ENCODE measurements at places on chromosomes 6 and 20.

DNA sequence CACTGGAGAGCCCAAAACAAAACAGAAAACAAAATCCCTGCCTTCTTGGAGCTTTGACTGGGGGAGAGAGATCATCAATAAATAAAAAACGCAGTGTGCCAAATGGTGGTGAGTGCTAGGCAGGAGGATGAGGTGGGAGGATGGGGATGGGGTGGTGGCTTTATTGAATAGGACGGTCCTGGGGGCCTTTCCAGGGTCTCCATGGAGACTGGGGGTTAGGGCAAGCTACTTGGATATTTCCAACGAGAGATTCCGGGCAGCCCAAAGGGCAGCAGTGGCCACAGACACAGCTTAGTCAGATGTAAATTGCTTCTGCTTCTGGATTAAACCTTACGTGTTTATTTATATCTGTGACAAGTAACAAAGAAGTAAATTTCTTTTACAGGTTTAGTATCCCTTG is 700.1 kb downstream of the QKI start:
- no peak for DNase-seq
- H3K4me3 ChIP-seq: no peak overlapping the region
- no peaks in the 10 kb centered on the region for H3K36me3 ChIP-seq
- no peaks in the 10 kb centered on the region for H3K4me1 ChIP-seq
- no peaks in the 10 kb centered on the region for H3K27me3 ChIP-seq
- H3K27ac ChIP-seq: no peak overlapping the region

DNA sequence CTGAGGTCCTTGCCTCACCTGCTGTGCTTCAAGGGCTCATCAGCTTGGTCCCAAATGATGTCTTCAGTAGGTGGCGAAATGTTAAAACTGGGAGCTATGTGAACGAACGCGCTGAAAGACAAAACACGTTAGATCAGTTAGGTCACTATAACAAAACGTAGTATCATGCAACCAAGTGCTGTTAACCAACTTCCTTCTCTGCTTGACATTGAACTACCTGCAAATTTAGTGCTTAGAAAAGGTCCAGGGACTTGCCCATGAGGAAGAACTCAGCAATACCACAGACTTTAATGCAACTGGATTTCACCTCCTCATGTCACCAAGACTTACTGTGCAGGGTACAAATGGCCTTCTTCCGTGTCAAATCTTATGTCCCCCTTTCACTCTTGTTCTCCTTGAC is 24.8 kb downstream of the BACH2 start:
- no peaks in the 10 kb centered on the region for H3K27me3 ChIP-seq
- H3K4me3 ChIP-seq: no peak overlapping the region
- no peak for DNase-seq
- H3K36me3 ChIP-seq: peaks cover 27% of the 10 kb centered on the region

DNA sequence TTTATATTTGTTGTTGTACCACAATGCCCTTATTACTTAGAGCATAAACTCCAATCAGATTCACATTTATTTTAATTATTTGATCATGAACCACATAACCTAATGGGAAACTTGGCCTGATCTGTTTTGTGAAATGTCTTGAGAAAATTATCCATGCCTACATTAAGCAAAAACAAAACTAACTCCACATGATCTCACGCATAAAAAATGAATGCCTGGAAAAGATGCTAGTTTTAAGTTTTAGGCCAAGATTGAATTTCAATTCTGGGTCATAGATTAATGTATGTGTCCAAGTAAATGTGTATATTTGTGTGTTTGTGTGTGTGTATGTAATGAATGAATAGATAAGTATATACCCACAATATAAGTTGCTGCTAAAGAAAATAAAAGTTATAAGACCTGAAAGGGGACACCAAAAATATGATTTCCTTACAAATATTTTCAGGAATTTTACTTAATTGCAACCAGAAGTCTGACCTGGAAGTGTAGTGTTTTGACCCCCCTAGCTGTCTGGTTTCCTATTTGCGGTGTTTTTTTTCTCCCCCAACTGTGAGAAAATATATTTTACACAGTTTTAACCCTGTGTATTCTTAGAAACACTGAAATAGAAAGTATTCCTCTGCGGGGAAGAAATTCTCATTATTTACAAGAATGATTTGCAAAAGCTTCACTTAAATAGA is 97.2 kb downstream of the JAG1 start:
- DNase-seq: no peak
- no peak overlapping the region for H3K27ac ChIP-seq
- no peaks in the 10 kb centered on the region for H3K27me3 ChIP-seq
- no peak overlapping the region for H3K4me3 ChIP-seq
- H3K36me3 ChIP-seq: no peaks in the 10 kb centered on the region
- peaks cover 12% of the 10 kb centered on the region for H3K4me1 ChIP-seq

- H3K27ac ChIP-seq: no peak overlapping the region
- no peak for DNase-seq
- no peaks in the 10 kb centered on the region for H3K36me3 ChIP-seq
- H3K27me3 ChIP-seq: no peaks in the 10 kb centered on the region
Observed at GRCh38 chr6:46808806-46809205, 15.6 kb downstream of the MEP1A start.

- H3K4me3 ChIP-seq: no peak overlapping the region
- no peaks in the 10 kb centered on the region for H3K36me3 ChIP-seq
- H3K4me1 ChIP-seq: no peaks in the 10 kb centered on the region
- no peak overlapping the region for H3K27ac ChIP-seq
- H3K27me3 ChIP-seq: no peaks in the 10 kb centered on the region
Observed at GRCh38 chr6:168355716-168356522, 36.3 kb upstream of the DACT2 start.

- H3K27me3 ChIP-seq: no peaks in the 10 kb centered on the region
- H3K4me3 ChIP-seq: no peak overlapping the region
- no peak for DNase-seq
Observed at GRCh38 chr20:8033151-8033841, 13.7 kb upstream of the TMX4 start.

DNA sequence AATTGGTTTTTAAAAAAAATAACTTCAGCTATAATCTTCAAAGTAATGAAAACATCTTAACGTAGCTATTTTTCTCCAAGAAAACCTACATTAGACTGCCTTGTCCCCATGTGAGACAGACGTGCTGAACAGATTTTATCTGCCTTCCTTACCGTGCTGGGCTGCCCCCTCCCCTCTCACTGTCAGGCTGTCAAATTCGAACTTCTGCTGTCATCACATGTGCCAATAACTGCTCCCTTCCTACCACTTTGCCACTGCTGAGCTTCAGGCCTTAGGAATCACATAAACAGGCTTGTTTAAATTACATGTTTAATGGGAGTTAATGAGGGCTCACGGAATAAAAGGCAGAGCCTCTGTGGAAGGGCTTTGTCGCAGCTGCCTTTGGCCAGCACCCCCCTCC is 77.0 kb upstream of the NHSL1 start:
- no peaks in the 10 kb centered on the region for H3K4me1 ChIP-seq
- H3K4me3 ChIP-seq: no peak overlapping the region
- no peaks in the 10 kb centered on the region for H3K27me3 ChIP-seq
- DNase-seq: no peak

DNA sequence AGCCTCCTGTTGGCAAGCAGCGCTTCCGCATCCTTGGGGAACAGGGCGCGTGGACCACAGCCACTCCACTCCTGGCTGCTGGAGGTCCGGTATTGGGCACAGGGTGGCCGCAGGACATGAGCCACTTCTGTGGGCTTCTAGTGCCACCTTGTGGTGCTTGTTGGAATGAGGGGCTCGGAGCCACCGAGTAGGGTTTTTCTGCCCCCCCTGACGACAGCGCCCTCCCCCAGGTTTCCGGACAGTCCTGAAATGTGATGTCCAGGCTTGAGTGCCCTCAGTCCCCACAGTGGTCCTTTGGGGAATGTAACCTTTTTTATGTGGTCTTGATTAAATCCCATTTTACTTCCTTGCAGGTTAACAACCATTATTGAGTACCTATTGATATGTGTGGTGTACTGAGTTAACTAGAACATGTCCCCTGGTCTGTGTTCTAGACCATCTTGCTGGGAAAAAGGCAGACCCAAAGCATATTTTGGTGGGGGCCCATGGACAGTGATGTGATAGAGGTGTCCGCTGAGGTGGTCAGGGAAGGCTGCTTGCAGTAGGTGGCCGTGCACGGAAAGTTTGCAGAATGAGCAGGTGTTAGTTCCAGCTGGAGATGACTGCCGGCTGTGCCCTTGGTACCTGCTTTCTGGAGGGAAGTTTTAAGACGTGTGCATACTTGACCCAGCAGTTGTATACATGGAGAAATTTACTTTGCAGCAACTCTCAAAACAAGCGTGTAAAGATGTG is 70.0 kb downstream of the PTPN1 start:
- no peak overlapping the region for H3K27ac ChIP-seq
- H3K27me3 ChIP-seq: no peaks in the 10 kb centered on the region
- no peak overlapping the region for H3K4me3 ChIP-seq
- peaks cover 4% of the 10 kb centered on the region for H3K4me1 ChIP-seq
- peak; percentile 48 for DNase-seq
- H3K36me3 ChIP-seq: no peaks in the 10 kb centered on the region

DNA sequence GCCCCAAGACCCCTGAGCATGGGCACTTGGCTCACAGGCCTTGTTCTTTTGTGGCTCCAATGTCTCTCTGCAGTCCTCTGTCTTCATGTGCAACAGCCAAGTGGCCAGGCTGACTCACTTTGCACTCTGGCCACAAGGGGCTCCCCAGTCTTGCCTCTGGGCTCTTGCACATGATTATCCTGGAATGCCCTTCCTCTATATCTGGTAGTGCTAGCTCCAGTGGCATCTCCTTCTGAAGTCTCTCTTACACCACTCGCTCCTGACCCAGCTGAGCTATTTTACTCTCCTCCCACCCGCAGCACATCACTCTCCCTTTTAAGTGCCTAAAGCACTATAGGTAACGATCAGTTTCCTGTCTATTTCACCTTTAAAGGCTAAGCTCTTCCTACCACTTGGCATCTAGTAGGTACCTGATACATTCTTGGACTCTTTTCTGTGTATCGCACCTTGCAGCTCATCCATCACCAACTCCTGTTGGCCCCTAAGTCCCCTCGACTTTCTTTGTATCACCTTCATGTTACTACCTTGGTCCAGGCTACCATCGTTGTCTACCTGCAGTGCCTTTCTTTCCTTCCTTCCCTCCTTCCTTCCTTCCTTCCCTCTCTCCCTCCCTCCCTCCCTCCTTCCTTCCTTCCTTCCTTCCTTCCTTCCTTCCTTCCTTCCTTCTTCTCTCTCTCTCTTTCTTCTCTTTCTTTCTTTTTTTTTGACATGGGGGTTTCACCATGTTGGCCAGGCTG is 211.9 kb upstream of the RNF24 start:
- DNase-seq: no peak
- no peaks in the 10 kb centered on the region for H3K27me3 ChIP-seq
- peaks cover 8% of the 10 kb centered on the region for H3K4me1 ChIP-seq
- H3K27ac ChIP-seq: no peak overlapping the region
- no peaks in the 10 kb centered on the region for H3K36me3 ChIP-seq

- H3K4me3 ChIP-seq: peak overlapping the region; percentile 4
- peak overlapping the region; percentile 85 for H3K27ac ChIP-seq
- no peaks in the 10 kb centered on the region for H3K27me3 ChIP-seq
- peak; percentile 77 for DNase-seq
- no peaks in the 10 kb centered on the region for H3K36me3 ChIP-seq
- H3K4me1 ChIP-seq: peaks cover 7% of the 10 kb centered on the region
Observed at GRCh38 chr6:141562851-141563763, 569.6 kb upstream of the GJE1 start.

DNA sequence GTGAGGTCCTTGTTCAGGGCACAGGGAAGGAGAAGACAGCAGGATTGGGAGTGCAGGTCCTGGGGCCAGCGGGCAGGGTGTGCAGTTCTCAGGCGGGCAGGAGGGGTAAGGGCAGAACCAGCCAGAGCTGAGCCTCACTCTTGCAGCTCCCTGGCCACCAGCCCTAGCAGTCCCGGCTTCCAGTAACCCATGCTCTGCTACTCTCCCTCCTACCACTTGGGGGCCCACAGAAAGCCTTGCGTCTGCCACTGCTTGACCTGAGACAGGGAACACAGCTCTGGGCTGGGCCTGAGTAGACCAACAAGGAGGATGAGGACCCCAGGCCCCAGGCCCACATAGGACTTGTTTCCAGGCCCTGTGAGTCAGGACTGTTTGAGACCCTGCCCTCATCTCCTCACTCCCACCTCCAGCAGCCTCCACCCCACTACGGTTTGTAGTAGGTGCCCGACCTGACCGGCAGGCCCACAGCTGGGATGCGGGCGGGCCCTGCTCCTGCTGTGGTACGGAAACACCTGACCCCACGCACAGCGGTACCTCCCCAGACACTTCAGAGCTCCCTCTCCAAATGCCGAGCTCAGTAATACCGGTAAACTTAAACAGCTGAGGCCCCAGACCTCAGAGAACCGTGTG is 39.2 kb downstream of the KCNK5 start:
- H3K36me3 ChIP-seq: peaks cover 27% of the 10 kb centered on the region

Data from tibial nerve (tissue), 4 donors.